ENCODE measurements at places on chromosomes 16 and 17.
A peak's percentile ranks its signal among the peaks of the same experiment; 100 is the strongest.

- DNase-seq: no peak
Measured at GRCh38 chr17:59853168-59853918, 39.4 kb downstream of the TUBD1 start.

- no peak for DNase-seq
Measured at GRCh38 chr17:76326306-76326705, 18.2 kb upstream of the QRICH2 start.

GRCh38 chr17:33932996-33933395, 322.1 kb upstream of the CCL2 start:
- DNase-seq: no peak

- DNase-seq: no peak
Measured at GRCh38 chr16:80836846-80837245, 32.4 kb upstream of the CDYL2 start.

DNA sequence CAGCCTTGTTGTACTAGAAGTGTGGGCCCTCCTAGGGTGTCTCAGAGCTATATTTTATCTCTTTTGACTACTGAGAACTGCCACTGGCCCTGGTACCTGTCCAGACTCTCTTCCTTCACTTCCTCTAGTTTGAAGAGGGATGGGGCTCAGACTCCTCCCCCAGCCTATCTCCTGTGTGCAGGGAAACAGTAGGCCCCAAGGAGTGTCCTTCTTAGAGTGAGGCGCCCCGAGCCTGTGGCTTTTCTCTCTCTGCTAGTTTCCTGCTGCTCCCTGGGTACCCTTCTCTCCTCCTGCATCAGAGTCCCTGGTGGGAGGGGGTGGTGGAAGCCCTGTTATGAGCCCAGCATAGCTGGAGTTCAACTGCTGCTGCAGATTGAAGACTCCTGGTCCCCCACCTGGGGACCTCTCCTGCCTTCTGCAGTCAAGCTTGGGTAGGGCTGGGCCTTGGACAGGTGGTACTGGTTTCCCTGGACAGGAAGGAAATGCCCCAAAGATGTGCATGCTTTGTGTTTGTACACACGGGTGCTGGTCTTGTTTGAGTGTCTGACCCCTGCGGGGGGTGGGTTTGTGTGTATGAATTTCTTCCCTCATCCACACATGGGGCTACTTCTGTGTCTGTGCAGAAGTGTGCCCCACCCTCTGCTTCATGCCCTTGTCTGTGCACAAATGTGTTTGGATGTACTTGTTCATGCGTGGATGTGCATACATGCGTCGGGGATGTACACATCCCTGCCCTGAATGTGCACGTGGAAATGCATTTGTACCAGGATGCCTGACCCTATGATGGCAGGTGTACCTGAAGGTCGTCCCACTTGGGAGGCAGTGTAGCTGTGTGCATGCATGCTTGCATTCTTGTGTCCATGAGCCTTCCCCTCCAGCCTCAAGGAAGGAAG, 6.9 kb downstream of the RARA start:
- DNase-seq: no peak

DNA sequence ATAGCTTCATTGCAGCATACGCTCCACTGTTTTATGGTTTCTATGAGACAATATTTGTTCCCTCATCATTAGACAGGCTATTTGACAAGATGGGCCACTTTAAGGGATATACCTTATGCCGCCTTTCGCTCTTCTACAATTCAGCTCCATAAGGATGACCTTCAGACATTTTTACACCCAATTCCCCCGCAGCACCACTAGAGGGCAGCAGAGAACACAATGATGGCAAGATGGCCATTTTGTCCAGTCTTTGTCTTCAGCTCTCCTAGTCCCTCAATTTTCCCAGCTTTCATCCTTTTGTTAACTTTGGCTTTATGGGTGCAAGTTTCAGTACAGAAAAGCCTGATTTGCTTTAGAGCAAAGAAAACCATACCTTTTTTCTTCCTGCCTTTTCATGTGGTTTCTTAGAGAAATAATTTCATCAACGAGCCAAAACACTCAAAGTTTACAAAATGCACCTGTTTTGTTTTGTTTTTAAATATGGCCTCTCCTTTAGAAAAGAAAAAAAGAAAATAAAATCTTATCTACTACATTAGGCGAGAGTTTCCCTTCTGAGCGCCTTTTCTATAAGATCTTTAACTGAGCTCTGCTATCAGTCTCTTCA, 355.3 kb downstream of the TOX3 start:
- DNase-seq: peak; percentile 62

- DNase-seq: no peak
Measured at GRCh38 chr16:86491640-86492023, 18.7 kb upstream of the FOXF1 start.

DNA sequence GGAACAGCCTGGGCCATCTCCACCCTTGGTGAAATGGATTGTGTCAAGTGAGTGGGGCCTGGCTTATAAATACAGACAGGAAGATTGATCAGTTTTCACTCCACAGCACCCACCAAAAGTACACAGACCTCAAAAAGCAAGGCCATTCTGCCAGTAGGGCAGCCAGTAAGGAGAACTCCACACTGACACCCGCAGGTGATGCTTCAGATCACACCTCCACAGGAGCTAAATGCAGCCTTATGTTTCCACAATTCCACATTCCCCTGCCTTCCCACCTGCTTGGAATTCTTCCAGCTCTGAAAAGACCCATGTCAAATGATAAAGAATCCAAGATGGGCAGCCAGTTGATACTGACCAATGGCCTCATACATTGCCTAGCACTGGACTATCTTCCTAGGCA, 191.1 kb downstream of the ZFHX3 start:
- DNase-seq: no peak

- DNase-seq: no peak
Measured at GRCh38 chr17:60406887-60407286, 15.0 kb upstream of the USP32 start.

DNA sequence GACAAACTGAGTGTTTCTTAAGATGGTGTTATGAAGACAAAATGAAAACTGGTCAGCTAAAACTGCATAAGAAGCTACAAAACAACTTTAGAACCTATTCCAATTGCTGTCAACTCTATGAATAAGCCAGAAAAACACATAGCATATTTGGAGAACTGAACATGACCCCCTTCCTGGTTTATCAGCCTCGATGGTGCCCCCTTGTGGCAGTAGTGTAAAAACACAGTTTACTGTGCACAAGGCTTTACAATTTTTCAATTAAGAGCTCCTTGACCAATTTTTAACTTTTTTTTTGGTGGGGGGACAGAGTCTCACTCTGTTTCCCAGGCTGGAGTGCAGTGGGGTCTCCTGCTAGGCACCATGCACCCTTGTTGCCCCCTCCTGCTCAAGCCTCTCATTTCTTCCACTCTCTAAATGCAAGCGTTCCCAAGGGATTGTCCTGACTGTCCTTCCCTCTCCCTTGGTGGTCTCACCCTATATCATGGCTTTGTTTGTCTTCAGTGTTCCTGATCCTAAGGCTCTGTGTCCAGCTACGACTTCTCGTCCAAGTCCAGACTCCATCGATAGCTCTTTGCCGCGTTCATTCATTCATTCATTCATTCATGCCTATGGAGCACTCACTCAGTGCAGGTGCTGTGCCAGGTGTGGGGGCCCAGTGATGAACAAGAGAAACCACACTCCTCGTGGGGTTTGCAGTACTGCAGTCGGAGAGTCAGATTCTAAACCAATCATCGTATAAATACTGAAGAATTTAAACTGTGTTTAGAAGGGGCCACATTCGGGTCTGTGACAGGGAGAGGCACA, 7.5 kb downstream of the EIF1 start:
- no peak for DNase-seq

- no peak for DNase-seq
Measured at GRCh38 chr16:30417529-30418349, 10.3 kb downstream of the ZNF771 start.

DNA sequence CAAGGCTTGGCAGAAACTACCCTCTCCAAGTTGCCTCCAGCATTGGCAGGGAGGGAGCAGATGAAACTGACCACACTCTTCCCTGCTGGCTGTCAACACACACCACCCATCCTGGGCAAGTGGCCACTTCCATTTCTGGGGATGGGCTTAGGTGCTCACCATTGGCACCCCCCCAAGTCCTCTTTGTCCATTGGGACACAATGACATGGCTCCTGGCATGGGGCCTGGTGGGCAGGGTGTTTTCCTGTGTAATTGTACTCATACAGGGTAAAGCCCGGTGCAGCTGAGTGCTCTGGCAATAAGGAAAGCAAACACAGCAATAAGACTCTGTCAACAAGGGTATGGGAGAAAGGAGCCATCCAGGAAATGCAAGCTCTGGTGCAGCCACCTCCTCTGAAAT, 22.6 kb downstream of the SCNN1B start:
- peak; percentile 9 for DNase-seq

DNA sequence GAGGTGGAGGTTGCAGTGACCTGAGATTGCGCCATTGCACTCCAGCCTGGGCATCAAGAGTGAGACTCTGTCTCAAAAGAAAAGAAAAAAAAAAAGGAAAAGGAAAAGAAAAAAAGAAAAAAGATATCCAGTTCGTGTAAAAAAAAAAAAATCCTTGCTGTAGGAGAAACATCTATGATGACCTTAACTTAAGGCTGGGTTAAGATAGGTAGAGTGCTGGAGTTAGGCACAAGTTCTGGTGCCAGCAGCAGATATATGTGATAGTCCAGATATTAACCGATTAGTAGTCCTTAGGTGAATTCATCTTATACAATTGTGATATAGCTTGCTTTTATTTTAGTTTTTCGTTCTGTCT, 17.2 kb downstream of the PSMD11 start:
- no peak for DNase-seq

- DNase-seq: no peak
Measured at GRCh38 chr16:31225193-31225592, 8.3 kb upstream of the PYDC1 start.

DNA sequence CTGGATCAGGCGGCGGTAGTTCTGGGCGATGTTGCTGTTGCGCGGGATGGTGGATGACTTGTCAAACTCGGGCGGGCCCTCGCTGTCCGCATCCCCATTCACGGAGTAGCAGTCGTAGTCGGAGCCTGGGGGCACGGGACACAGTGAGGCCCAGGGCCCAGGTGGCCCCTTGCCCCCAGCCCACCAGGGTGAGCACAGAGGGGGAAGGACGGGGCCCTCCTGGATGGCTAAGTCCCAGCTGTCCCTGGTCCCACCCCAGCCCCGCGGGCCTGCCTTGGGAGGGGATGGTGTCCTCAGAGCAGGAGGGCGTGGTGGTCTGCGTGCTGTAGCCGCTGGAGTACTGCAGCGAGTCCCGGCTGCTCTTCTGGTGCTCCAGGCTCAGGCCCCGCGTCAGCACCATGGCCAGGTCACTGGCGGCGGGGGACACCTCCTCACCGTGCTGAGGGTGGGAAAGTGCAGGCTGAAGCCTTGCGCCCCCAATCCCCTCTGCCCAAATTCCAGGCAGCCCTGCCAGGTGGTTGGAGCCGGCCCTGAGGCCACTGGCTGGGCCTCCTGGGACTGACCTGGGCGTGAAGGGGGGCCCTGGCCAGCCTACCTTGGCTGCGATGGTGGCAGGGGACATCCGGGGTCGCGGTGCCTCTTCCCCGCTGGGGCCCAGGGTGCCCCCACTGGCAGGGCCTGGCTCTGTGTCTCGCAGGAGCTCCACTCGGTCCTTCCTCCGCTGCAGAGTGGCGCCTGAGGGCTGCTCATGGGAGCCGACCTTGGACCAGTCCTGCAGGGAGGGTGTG, 18.2 kb downstream of the IL34 start:
- DNase-seq: no peak

GRCh38 chr17:65656390-65657250, 95.2 kb upstream of the AXIN2 start:
- no peak for DNase-seq

GRCh38 chr17:68457168-68457538, at the start of gene WIPI1:
WIPI1 (minus strand) TSS chr17:68457496; CDS start chr17:68457421, 75 bp downstream.
- DNase-seq: peak; percentile 26

GRCh38 chr17:64115043-64115698, 14.8 kb downstream of the ERN1 start:
- DNase-seq: no peak

DNA sequence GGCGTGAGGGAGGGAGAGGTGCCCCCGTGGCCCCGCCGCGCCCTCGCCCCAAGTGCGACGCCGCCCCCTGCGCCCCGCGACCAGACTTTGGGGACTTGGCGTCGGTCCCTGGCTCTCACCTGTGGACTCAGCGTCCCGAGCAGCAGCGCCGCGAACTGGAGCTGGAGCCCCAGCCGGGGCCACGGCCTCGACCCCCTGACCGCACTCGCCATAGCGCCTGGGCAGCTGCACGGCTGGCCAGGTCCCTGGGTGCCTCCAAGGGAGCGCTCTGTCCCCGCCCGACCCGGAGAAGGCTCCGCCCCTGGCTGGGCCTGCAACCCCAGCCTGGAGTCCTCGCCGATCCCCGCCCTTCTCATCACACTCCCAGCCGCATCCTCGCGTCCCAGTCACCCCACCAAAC, at the start of gene ERN2:
ERN2 (minus strand) TSS at position 247 of the 400 bp plus-strand sequence; CDS start at position 212, 35 bp downstream.
- DNase-seq: no peak

GRCh38 chr16:67666559-67667452, at the start of the genes C16orf86 and ENKD1:
C16orf86 (plus strand) TSS chr16:67666814; CDS start chr16:67666971, 157 bp downstream.
ENKD1 (minus strand) TSS chr16:67666750; CDS start chr16:67666442, 308 bp downstream.
- peak; percentile 68 for DNase-seq

- no peak for DNase-seq
Measured at GRCh38 chr16:27511657-27512448, 37.9 kb downstream of the GTF3C1 start.

DNA sequence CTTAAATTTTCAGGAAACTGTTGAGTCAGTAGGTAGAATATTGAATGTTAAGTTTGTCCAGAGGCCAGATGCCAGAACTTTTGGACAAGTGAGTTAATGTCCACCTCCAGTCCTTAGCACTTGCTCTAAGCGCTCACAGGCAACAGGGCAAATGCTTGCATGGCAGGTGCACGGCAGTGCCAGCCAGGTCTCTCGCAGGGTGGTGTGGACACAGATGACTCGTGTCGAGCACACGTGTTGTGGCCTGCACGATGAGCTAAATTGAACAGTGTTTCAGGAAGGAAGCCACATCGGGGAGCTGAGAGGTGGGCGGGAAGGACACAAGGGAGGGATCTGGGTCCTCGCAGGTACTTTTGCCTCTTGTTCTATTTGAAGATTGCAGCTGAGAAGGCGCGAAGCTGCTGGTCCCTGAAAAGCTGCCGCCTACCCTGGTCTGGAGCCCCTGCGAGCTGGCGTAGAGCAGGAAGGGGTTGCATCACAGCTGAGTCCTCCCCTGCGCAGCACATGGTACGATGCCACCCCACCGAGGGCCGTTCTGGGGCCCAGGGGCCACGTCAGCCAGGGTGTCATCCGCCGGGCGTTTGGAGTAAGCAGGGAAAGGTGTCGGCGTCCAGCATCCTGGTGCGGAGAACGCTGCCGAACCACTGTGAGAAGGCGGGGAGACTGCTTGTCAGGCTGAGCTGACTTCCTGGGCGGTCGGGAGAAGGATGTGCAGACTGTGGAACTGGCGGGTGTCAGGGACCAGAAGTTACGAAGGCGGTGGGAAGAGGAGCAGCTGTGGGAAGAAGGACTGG, 6.3 kb downstream of the RAB40C start:
- no peak for DNase-seq

DNA sequence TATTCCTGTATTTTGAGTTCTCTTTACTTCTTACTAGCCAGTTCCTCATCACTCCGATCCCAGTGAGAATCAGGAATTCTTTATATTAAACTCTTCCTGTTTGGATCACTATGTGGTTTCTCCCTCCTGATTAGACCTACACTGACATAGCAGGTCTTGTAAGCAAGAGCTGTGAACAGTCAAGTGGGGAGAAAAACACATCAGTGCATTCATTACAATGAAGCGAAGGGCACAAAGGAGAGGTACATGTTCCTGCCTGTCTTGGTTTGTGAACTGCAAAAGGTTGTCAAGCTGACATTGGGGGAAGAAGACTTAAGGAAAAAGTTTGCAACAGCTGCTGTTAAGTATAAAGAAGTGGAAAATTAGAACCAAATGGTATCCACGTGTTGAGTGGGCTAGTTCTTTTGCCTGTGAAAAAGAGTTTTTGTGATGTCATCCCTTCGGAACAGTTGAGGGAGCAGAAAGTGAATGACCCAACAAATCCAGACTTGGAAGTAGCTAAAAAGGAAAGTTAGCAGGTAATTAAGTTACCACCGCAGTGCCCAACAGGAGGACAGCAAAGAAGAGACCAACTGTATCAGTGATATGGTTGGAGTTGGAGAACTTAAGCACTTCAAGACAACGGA, 23.0 kb upstream of the TRIM25 start:
- DNase-seq: no peak
